AG09309 (cell line): ENCODE measurements at places on chromosomes 2 and 18.

DNA sequence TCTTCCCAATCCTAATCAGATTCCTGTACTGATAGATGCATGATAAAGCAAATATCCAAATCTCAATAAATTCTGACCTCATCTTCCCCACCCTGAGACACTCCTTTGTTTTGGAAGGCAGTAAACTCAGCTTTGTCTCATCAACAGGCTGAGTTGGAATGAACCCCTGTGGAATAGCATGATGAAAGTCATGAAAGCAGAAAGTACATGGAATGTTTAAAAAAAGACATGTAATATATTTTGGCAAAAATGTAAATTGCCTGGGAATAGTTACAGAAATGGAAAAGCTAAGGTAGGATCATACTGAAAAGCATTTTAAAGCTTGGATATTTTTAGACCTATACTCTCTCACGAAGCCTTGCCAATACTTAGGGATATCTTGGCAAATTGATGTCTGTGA lies 468.7 kb upstream of the CDH7 start:
- DNase-seq = no peak

- no peak for DNase-seq
Observed at GRCh38 chr2:223853425-223853837, 16.0 kb upstream of the AP1S3 start.

GRCh38 chr2:206230060-206230762 lies 44.3 kb upstream of the ZDBF2 start:
- DNase-seq = no peak

DNA sequence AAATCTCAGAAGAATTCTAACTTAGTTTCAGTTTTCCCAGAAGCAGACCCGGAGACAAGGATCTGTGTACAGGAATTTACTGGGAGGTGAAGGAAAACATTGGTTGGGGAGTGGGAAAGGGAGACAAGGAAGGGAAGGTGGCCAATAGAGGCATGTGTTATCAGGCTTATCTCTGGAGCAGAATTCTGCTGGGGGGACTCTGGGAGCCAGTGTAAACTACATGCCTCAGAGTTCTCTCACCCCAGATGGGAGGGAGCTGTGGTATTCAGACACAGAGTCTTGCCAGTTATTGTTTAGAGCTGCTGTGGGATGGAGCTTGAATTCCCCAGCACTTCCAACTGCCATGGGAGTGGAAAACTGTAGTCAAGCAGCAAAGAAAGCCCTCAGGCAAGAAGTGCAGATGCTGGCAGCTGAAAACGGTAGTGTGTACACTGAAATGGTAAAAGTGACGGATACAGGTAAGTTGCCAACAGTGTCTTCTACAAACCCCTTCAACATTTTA lies 19.0 kb downstream of the DNPEP start:
- peak; percentile 74 for DNase-seq

GRCh38 chr18:79587779-79588635 lies 91.6 kb upstream of the CTDP1 start:
- no peak for DNase-seq

GRCh38 chr2:184192649-184193048 lies 405.7 kb upstream of the ZNF804A start:
- no peak for DNase-seq

DNA sequence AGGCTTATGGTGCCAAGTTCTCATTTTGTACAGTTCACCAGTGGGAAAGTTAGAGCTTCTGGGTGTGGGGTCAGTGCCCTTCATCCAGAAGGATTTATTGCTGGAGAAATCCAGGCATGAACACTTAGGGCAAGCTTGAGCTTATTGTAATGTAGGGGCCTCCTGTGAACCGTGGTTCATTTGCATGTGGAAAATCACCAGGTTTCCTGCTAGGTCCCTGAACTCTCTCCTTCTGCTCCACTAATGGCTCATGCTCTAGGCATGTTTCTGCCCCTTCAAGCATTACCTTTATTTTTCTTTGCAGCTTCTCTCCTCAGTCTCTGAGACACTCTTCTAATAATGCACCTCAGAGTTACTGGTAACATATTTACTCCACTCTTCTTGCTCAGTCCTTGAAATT lies 79.3 kb upstream of the FAM98A start:
- no peak for DNase-seq

GRCh38 chr18:10797896-10798295 lies 272.1 kb downstream of the NAPG start:
- DNase-seq = no peak

- no peak for DNase-seq
Observed at GRCh38 chr2:215983581-215984351, 29.6 kb downstream of the MREG start.

DNA sequence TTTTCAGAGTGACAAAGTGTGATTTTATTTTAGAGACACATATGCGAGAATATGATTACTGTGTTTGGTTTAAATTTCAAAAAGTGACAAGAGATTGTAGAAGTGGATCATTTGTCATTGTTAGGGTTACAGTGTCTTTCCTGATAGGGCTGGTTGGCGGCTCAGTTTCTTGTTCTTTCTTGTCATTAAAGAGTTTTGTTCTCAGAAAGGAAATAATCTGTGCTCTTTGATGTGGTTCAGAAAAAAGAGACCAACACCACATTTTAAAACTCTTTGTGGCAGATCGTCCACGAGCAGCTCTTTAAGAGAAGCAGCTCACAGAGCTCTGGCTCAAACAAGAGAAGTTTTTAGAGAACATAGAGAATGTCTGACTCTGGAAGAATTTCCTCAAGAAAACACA lies 45.6 kb upstream of the ZNF532 start:
- DNase-seq = no peak

- DNase-seq = no peak
Observed at GRCh38 chr2:222745836-222746559, 74.5 kb downstream of the MOGAT1 start.

- no peak for DNase-seq
Observed at GRCh38 chr2:65869296-65869695, 436.9 kb upstream of the SPRED2 start.

DNA sequence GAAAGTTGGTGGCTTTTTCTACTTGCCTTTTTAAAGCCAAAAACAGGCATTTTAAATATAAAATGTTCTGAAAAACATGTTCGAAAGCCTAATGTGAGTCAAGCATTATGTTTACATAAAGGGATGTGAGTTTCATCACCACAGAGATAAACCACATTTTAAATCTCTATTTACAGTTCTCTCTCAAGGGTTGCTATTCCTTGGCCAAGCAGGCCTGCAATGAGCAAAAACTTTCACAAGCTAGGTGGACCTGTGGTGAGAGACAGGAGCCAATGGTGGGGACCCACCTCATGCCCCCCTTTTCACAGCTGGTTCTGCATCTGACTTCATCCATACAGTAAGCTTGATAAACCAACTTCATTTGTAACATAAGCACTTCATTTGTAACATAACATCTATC lies 65.1 kb downstream of the CUL3 start:
- DNase-seq = peak; percentile 43

- DNase-seq = no peak
Observed at GRCh38 chr2:7109533-7109885, 192.3 kb downstream of the RNF144A start.

- no peak for DNase-seq
Observed at GRCh38 chr18:64029096-64029495, 59.2 kb downstream of the SERPINB8 start.

DNA sequence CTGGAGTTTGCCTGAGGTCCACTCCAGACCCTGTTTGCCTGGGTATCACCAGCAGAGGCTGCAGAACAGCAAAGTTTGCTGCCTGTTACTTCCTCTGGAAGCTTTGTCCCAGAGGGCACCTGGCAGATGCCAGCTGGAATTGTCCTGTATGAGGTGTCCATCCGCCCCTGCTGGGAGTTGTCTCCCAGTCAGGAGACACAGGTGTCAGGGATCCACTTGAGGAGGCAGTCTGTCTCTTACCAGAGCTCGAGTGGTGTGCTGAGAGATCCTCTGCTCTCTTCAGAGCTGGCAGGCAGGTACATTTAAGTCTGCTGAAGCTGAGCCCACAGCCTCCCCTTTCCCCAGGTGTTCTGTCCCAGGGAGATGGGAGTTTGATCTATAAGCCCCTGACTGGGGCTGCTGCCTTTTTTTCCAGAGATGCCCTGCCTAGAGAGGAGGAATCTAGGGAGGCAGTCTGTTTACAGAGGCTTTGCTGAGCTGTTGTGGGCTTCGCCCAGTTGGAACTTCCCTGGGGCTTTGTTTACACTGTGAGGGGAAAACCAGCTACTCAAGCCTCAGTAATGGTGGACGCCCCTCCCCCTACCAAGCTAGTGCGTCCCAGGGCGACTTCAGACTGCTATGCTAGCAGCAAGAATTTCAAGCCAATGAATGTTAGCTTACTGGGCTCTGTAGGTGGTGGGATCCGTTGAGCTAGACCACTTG lies 34.7 kb downstream of the TFPI start:
- DNase-seq = no peak

DNA sequence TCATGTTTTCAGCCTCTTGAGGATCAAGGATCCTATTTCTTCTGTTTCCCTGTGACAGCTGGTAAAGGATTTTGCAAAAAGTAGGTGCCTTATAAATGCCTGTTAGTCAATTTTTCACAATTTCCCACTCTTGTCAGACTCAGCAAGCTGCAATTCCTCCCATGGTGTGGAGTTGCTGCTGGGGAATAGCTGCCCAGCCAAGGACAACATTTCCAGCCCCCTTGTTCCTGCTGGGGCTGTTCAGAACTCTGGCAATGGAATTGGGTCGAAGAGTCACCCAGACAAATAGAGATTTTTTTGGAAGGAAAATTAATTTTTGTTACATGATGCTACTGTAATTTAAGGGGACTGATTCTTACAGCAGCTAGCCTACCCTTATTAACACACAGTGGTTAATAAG lies 43.7 kb downstream of the FSHR start:
- no peak for DNase-seq

DNA sequence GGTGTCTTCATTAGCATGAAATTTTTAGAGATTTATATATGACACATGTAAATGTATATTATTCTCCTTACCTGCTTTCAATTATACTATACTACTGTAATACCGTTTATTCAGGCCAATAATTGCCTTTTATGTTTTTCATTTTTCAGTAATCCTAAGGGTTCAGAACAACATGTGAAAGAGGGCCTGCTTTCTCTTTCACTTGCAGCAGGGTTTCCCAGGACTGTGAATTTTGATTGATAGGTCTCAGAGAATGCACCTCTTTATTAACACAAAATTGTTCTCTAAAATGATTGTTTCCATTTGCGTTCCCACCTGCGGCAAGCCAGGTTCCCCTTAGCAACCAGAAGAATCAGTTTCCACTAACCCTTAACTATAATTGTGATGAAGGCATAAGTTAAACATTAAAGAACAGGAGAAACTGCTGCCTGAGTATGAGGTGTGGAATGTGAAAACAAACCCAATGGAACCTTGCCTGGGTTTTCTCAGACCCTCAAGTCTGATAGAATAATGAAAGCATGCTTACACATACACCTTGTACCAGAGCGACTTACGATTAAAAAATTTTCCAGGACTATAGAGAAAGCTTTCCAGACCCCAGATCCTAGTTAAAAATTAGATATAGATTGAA lies 1591.2 kb upstream of the LRRTM1 start:
- DNase-seq = no peak

GRCh38 chr2:195457873-195458272 lies 199.2 kb upstream of the SLC39A10 start:
- no peak for DNase-seq

DNA sequence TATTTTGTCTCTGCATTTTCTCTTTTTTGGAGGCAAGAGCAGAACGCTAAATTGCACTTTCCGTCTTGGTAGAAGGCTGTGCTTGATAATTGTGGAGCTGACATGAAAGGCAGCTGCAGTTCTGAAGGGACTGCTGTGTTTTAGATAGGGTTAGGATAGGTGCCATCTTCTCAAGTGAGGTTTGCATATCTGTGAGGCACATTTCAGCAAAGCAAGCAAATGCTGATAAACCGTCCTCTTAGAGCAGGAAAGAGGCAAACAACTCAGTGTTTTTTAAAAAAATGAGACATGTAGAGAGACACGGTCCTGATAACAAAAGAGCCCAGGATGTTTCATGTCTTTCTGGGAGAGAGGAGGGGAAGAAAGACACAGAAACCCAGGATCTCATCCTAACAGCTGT lies 217.7 kb downstream of the SOCS6 start:
- no peak for DNase-seq

- DNase-seq = no peak
Observed at GRCh38 chr18:63292831-63293683, 26.5 kb downstream of the BCL2 start.

DNA sequence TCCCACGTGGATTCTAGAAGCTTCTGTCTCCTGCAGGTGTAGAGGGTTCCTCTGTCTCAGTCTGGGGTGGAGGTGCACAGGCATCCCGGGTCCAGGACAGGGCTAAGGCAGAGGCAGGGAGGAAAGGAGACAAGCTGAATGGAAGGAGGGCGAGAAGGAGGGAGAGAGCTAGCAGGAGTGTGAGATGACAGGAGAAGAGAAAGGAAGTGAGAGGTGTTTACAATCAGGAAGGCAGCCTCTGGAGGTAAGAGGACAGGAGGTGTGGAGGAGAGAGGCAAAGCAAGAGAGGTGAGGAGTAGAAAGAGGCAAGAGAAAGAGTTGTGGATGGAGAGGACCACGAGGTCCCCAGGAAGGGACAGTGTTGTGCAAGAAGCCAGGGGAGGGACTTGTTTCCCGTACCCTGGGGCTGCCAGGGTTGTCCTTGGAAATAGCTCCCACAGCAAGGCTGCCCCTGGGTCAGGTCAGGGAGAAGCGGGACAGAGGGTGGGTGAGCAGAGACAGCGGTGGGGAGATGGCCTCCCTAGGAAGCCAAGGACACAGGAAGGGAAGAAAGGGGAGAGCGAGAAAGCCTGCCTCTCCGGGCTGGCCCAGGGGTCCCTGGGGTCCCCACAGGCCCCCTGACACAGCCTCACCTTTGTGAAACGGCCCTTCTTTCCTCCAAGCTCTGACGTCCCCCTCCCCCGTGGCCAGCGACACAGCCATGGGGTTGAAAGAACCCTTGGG lies 136.9 kb downstream of the CYP26B1 start:
- DNase-seq = no peak

- DNase-seq = no peak
Observed at GRCh38 chr18:28512357-28512756, 335.4 kb upstream of the CDH2 start.

DNA sequence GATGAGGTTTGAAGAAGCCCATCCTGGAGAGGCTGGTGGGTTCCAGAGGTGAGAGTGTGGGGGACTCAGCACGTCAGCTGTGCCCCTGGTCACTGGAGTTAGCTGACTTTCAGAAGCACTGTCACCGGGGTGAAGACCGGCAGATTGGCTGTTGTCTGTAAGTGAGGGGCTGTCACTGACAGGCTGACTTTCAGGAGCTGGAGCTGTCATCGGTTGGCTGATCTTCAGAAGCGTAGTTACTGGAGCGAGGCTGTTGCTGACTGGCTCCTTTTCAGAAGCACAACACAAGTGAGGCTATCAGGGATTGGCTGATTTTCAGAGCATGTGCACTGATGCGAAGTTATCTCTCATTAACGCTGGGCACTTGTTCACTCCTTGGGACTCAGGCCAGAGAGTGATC lies 738.4 kb upstream of the ID2 start:
- DNase-seq = no peak
